NCI-H69 (cell line): ENCODE measurements at places on chromosomes 5 and 9.

GRCh38 chr5:96288166-96288844, 144.7 kb downstream of the PCSK1 start:
- no peak for DNase-seq

DNA sequence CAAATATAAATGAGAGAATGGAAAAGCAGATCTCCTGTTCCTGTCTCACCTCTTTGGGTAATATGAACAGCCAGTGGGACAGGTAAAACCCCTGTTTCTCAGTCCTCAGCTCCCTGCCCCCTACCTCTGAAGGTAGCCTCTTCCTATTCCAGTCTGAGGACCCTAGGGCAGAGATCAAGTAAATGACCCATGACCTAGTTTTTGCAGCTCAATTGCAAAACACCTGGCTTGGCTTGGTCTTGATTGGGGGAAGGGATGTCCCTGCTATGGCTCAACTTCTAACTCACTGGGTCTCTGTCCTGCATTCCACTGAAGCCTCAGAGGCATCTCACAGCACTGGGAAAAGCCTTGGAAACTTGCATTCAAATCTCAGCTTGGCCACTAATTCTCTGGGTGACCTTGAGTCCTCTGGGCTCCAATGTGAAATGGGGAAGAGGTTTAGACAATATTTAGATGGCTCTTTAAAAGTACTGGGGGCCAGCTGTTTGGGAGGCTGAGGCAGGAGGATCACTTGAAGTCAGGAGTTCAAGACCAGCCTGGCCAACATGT, 1.6 kb upstream of the GALT start:
- no peak for DNase-seq

DNA sequence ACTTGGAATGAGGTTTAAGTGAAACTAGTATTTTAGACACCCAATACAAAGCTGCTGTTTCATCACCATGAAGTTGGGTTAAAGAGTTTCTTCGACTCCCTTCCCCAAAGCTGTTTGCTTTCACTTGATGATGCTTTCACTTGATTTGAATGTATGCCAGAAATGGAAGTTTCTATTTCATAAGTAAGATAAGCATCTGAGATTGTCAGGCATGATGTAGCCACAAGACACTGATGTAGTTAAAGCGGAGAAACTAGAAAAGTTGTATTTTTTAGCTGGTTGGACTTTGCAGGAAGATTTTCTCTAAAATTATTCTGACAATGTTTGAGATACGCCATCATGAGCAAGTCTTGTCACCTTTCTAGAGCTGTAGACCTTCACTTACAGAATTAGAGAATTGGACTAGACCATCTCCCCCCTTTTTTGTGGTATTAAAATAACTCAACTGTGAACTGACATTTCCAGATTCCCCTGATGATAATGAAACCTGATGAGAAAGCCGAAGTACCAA, 20.0 kb downstream of the MOCS2 start:
- no peak for DNase-seq

- DNase-seq, result no peak
Measured at GRCh38 chr9:86546712-86547111, 192.5 kb upstream of the TUT7 start.

- no peak for DNase-seq
Measured at GRCh38 chr5:140367256-140368013, 7.4 kb downstream of the SLC4A9 start.

DNA sequence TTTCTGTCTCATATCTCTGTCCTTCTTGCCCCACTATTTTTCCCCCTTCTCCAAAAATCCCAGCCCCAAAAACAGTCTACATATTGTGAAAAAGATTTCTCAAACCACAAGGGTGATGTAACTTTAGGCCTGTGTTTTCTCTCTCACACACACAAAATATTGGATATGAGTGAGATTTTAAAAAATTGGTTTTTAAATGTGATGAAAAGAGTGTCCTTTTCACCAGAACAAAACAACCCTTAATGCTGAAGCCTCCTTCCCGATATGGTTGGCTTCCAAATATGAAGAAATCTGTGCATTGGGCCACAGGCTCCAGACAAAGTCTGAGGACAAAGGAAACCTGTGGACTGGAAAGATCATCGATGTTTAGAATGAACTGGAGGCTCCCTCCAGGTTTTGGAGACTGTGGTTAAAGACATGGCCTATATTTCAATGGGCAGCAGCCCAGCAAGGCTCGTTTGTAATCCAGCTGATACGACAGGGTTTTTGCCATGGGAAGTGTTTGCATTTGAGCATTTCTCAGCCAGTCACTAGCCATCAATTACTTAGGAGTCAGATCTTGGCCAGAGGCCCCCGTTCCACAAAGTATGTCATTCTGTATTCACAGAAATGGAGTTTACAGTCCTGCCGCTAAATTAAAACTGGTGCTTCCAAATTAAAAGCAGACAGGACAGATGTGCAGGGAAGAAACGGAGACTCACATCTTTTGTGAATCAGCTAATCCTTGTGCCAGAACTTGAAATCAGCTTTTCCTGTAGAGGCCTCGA, 546.3 kb downstream of the EBF1 start:
- DNase-seq, result no peak

DNA sequence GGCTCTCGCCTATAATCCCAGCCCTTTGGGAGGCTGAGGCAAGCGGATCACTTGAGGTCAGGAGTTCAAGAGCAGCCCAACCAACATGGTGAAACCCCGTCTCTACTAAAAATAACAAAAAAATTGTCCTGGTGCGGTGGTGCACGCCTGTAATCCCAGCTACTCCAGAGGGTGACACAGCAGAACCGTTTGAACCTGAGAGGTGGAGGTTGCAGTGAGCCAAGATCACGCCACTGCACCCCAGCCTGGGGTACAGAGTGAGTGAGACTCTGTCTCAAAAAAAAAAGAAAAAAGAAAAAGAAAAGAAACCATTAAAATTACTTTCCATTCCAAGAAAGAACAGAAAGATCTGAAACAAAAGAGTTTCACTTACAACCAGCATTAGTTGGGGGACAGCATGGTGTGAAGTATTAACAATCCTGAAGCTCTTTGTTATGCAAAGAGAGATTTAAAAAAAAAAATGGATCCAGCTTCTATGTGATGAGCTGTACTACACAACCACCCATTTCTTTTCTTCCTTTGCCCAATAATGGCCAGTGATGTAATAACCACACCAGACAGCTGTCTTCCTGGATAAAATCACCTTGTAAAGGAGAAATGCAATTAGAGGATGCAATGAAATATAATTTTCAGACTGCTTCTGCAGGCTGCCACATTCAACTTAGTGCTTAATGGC, 76.9 kb downstream of the MED27 start:
- peak; percentile 58 for DNase-seq

DNA sequence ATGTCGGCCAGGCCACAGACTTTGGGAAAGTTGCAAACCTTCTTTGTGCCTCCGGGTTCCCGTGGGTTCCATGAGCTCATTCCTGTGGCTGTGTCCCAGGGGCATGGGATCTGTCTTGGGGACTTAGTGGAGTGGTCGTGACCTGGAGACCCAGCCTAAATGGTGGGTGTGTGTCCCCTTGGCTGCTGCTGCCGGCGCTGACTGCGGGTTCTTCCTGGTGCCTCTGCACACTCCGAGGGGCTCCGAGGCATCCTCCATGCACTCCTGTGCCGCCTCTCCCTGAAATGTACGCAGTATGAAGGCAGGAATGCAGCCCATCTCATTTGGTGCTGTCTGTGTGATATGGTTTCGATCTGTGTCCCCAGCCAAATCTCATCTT, 21.0 kb upstream of the SLC2A6 start:
- no peak for DNase-seq

DNA sequence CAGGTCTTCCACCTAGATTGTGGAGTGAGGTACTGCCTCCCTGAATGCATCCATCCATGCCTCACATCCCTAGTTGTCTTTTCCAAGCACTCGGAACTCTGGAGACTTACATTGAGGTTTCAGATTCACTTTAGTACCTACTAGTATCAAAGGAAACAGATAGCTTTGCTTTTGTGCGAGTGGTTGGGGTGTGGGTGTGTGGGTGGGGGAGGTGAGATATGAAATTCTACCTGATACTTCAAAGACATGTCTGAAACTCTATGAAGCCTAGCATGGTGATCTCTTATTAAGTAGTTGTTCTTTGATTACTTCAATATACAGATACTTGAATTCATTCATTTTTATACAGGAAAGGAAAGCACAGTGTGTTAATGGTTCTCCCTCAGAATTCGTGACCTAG, 64.4 kb downstream of the MCCC2 start:
- DNase-seq, result peak; percentile 53

DNA sequence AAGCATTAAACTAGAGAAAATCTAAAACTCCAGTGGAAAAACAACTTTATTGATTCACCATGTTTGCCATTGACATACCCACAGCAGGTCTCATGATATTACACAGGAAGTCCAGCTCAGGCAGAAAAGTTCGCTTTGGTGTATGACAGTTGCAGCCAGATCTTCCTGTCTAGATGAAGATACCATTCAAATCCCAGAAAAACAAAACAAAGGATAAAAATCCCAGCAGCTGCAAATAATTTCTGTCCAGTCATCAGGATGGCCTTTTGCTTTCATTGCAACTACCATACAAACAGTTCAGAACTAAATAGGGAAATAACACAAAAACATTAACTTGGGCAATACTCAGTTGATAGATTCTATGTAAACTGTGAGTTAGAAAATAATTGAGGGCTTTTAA, 136.0 kb upstream of the NREP start:
- no peak for DNase-seq

DNA sequence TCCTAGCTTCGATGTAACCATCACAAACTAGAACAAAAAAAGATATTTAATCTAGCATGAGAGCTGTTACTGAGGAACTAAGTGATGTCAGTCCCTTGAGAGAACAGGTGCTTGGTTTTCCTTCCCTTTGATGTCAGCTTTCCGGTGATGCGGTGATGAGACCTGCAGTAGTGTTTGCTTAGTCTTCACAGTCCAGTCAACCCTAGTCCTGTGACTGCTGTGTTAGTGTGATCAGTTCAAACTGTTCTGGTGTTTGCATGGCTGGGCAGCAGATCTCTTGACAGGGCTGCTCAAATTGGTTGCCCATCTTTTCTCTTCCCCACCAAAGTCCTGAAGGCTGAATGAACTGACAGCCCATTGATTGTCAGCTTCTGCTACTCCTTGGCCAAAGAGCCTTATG, 608.6 kb upstream of the DAB2 start:
- peak; percentile 55 for DNase-seq

DNA sequence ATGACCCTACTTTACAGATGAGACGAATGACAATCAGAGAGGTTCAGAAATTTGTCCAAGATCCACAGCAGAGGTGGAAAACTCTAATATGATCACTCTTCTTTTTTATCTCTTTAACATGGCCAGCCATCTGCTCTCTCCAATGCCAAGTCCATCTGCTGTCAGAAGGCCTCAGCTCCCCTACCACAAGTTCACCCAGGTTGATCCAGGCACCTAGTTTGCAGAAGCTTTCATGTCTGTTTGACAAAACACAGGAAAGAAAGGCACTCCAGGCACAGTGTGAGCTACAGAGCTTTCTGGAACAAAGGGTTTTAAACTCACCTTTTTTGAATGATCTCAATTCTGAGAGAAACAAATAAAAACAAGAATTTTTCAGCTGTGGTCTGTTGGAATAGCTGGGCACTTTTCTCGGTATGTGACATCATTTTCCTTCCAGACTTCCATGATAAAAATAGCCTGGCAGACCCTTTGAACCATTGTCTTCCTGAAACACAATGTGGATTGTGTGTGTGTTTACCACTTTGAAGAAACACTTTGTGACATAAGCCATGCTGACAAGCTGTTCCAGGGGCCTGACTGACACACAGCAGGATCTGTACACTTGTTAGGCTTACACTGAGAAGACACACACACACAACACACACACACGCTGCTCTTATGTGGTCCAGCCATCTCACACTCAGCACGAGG, 214.3 kb downstream of the AGTPBP1 start:
- DNase-seq, result no peak

GRCh38 chr5:74634611-74635286, 5.8 kb downstream of the ENC1 start:
- DNase-seq, result no peak
